ENCODE measurements at places on chromosomes 2 and 18.

GRCh38 chr18:33729556-33729955 is 151.5 kb downstream of the ASXL3 start:
- DNase-seq, result no peak

DNA sequence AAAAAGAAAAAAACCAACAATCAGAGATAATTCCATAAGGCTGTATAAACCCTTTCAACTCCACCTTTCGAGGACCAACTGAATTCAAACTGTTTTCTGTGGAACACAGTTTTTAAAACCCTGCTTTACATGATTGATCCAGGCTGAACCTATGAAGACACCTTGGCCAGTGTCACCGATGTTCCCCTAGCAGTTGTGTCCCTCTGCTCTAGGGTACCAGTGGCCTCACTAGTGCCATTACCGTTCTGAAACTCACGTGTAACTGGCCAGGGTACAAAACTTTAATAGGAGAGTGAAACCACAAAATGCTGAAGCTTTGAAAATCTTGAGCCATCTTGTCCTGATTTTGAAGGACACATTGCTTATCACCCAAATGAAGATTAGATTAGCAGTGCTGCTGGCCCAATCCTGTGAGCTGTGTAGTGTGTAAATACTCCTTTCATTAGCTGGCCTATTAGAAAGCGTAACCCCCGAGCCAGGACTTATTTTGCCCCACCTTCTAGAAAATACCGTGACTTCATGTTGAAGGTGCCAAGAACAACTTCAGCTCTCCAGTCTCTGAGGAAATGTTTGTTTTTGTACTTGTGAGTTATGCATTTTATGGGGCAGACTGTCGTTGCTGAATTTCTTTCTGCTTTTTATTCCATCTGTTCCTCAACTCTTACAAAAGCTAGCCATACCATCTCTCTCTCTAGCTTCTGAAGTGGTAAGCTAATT is 147.8 kb upstream of the MAP3K20 start:
- DNase-seq, result no peak

DNA sequence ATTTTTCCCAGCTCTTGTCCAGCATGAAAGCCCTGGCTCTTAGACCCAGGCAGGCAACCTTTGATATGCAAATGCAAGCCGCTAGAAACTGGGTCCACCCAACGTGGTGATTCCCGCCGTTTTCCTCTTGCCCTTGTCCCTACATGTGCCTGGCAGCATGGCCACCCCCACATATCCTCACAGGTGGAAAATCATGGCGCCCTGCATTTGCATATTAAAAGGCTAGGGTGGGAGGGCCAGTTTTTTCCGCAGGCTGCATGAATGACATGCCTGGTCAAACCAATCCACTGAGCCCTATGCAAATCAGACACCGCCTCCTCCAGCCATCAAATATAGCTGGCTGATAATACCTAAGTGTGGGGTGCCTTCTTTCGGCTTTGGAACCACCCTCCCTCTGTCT is 1091.8 kb upstream of the NXPH2 start:
- no peak for DNase-seq

- DNase-seq, result no peak
Measured at GRCh38 chr18:24918257-24918656, 433.7 kb downstream of the ZNF521 start.

DNA sequence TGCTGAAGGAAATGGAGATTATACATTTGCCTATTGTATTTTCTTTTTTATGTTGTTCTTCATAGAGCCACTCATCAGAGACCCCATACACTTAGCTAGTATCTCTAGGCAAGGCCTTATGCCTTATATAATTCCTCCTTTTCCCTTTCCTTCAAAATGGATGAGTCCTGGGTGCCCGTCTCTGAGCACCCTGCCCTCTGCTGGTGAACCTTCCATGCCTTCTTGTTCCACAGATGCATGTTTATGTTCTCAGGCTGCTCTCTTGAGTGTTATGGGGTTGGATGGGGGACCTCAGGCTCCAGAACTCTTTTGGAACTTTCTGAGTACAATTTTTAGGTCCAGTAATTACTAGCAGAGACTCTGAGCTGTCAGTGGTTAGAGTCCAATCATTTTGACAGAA is 368.6 kb upstream of the SPRED2 start:
- DNase-seq, result no peak

- peak; percentile 58 for DNase-seq
Measured at GRCh38 chr18:54607213-54608027, 16.4 kb downstream of the DYNAP start.

DNA sequence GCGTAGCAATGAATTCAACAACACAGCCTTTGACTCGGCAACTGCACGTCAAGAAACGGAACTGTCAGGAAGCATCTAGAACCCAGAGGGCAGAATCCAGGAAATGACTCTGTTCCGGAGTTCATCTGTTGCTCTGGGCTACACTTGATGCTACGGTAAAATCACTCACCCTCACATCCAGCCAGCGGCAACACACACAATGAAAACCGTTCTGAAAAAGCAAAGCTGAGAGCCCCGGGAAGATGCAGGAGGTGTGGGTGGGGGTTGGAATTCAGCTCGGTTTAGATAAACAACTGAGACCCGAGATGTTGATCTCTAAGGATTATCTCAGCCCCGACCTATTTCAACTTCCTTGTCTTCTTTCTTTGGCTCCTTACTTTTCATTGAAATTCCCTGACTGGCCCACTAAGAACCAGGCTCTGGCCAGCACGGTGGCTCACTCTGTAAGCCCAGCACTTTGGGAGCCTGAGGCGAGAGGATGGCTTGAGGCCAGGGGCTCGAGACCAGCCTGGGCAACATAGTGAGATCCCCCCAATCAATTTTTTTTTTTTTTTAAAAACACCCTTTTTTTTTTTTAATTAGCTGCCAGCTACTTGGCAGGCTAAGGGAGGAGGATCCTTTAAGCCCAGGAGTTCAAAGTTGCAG is 13.3 kb upstream of the RAB17 start:
- peak; percentile 40 for DNase-seq

- DNase-seq, result no peak
Measured at GRCh38 chr2:236162031-236162845, 5.9 kb downstream of the GBX2 start.

GRCh38 chr2:164782323-164782722 is 59.3 kb downstream of the COBLL1 start:
- DNase-seq, result no peak

DNA sequence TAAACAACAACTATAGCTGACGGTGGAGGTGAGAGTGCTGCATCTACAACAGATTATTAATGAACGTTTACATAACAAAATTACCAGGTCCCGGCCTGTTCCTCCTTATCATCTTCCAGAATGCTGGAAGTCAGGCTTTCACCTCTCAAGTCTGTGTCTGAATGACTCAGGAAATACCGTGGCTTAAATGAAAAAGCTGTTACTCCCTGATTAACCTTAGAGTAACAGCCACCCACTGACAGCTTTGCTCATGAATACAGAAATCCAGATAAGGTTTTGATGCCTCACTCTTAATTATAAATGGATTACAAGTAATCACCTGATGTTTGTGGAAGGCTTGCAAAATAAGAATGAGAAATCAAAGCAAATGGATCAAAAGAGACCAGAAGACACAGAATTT is 885.3 kb upstream of the CELF4 start:
- no peak for DNase-seq

- no peak for DNase-seq
Measured at GRCh38 chr2:55152475-55153412, 79.3 kb downstream of the CLHC1 start.

Measured in HepG2 (cell line).